Lung (tissue), 17 donors: ENCODE measurements at places on chromosomes 1 and 21. TPM values are rescaled to one million over a fixed set of nuclear protein-coding genes. Genes with fewer than 3 reads are reported as not detected.

ESRRG gene
- 2.4 TPM for total RNA-seq

BACE2 gene
- total RNA-seq: 49.9 TPM

GRIK1 gene
- not detected for total RNA-seq

DNA sequence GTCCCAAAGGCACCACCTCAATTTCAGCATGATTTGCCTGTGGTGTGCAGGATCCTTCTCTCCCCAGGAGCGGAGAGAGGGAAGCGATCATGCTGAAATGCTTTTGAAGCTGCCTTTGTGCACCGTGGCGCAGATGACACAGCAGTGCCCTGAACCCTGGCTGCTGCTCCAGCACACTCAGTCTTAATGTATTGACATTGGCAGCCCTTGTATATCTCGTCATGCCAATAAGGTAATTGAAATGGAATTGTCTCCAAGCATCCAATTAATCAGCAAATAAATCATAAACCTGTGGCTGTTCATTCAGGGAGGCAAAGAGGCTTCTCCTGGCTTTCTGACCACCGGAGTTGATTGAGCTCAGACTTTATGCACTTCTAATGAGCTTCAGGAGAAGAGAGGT lies 139.8 kb downstream of the KAZN start:
- DNase-seq: no peak

- no peak for DNase-seq
Measured at GRCh38 chr1:19404748-19405147, 80.6 kb downstream of the CAPZB start.

- no peak for DNase-seq
Measured at GRCh38 chr1:89831462-89832120, 10.8 kb downstream of the LRRC8D start.

DNA sequence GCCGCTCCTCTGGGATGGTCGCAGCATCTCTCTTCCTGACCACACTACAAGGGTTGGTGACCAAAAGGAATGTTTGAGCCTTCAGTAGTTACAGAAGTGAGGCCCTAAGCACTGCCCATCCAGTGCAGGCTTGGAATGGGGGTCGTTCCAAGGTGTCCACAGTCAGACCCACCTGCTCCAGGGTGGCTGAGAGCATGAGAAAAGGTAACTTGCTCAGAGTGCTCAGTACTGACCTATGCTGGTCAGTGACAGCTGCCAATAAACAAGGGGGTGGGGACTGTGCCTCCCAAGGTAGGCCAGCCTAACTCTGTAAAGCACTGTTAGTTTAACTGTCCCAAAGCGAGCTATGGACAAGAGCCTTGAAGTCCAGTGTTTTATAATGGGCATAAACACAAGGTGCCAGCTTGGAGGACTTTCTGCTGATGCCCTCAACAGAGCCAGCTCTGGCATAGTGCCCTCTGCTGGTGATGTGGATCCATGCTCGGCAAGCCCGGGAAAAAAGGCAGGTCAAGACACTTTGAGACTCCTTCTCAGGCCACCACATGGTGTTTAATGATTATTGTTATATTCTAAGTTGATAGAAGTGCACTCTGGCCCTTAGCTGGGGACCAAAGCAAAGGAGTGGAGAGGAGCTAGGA lies 78.1 kb upstream of the DNAH14 start:
- peak; percentile 35 for DNase-seq

DNA sequence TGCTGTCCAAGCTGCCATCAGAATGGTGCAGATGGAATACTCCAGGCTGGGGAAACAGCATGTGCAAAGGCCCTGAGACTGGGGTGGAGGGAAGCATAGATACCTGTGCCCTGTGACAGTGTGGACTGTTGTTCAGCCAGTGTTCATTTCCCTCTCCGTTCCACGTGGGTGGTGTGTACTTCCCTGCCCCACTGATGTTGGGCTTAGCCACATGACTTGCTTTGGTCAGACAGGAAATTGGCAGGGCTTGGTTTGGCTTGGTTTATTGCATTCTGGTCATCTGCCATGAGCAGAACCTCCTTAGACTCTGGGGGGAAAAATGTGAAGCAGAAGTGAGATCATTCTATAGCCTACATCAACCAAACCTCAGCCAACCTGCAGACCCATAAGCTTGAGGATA lies 102.4 kb upstream of the IGSF21 start:
- peak; percentile 1 for DNase-seq

DNA sequence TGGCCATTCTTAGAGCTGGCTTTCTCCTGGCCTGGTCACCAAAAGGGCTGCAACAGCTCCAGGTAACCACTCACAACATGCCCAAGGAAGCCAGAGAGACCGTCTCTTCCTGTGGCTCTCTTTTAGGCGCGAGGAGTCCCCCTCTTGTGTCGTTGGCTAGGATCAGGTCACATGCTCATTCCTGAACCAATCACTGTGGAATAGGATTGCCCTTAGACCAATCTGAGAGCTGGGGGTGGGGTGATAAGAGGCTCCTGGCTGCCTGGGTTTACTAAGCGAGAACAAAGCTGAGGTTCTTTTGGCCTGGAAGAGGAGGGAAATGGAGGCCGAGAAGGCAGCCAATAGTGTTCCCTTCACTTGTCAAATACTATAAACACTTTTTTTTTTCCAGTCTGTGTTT lies 452.1 kb upstream of the PROX1 start:
- DNase-seq: no peak

DNA sequence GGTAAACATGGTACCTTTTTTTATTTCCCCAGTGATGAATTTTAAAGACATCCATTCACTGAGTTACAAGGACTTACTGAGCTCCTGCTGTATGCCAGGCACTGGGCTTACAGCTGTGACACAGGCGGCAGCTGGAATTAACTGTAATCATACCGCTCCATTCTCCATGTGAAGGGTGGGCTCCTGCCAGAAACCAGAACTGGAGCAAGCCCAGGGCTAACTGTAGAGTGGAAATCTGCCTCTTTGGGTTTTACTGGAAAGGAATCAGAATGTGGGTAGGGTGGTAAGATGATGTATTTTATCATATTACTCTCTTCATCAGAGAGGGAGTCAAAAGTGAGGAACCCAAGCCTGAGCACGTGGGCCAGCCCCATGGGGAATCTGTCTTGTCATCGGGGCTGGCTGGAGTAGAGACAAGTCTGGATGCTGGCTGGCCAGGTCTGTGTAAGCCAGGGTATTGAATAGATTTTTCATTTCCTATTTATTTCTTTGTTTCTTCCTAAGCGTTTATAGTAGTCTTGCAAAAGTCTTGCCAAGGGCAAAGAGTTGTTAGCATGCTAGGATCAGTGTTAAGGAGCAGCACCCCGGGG lies 21.5 kb downstream of the FGGY start:
- DNase-seq: peak; percentile 52

GRCh38 chr1:38193040-38193439 lies 146.4 kb upstream of the POU3F1 start:
- DNase-seq: no peak
